ENCODE measurements at places on chromosomes 5 and 9.

DNA sequence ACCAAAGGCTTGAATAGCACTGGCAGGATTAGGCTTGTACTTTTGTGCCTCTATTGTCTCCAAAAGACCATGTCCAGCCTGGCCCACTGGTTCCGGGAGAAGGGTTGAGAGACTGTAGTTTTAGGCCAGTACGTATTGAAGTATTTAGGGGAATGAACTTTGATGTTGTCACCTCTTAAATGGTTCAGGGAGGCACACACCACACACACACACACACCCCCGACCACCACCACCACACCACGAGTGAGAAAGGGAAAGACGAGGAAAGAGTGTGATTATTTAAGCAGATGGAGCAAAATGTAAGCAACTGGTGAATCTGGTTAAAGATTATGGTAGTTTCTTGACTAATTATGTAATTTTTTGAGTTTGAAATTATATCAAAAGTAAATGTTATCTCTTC, 61.6 kb downstream of the NIPBL start:
- DNase-seq, result no peak

- DNase-seq, result no peak
Measured at GRCh38 chr5:150485693-150486401, 22.1 kb upstream of the NDST1 start.

DNA sequence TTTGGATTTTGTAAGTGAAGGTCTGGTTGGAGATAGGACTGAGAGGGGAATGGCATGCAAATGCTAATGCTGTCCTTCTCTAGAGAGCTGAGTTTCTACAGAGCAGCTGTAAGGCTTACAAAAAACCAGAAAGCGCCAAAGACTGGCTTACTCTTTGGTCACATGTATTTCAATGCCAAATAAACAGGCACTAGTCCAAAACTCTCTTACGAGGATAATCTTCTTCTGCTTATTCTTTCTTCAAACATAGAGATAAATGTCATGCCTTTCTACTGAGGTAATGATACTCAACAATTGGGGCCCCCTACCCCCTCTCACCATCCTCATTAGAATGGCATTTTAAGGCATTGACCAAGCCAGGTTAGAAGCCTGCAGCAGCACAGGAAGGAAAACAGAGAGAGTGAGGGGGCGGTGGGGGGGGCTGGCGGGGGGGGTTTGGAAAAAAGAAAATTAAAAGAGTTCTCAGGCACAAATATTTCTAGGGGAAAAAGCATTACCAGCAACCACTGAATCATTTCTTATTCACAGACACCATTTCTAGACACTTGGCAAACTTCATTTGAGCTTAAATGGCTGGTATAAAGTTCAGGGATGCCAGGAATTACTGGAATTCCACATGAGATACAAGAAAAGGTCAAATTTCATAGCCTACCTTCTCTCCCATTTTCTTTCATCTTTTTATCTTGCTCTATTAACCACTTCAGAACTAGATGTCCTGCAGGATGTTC, 34.0 kb downstream of the PUM3 start:
- no peak for DNase-seq

- no peak for DNase-seq
Measured at GRCh38 chr5:59152701-59153245, 569.9 kb downstream of the RAB3C start.

DNA sequence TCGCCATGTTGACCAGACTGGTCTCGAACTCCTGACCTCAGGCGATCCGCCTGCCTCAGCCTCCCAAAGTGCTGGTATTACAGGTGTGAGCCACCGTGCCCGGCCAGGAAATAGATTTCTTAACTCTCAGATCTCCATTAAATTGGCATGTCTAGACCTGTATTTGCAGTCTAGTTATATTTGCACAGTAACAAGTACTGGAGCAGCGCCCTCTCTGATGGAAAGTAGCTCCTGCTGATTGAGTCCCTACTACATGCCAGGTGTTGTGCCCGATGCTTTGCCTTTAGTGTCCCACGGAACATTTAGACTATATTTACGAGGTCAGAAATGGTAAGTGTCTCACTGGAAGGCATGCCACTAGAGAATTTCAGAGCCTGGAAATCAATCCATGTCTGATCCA, 15.8 kb upstream of the TMED9 start:
- no peak for DNase-seq

DNA sequence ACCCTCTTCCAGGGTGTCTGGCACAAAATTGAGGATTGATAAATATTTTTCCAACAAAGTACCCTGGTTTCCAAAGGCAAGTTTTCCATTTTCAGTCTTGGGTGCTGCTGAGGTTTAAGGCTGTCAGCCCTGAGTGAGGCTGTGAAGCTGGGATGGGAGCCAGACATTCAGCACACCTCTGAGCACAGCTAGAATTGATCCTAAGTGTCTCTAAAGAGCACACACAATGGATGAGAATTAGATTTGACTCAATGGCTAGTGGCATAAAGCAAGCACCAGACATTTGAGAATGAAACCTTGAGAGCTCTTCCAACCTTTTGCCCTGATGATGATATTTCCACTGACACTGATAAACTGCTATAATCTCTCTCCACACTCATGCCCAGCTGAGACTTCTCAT, 131.5 kb downstream of the MARCHF11 start:
- DNase-seq, result no peak
